ENCODE measurements at places on chromosomes 1 and 21.
A peak's percentile ranks its signal among the peaks of the same experiment; 100 is the strongest.

DNA sequence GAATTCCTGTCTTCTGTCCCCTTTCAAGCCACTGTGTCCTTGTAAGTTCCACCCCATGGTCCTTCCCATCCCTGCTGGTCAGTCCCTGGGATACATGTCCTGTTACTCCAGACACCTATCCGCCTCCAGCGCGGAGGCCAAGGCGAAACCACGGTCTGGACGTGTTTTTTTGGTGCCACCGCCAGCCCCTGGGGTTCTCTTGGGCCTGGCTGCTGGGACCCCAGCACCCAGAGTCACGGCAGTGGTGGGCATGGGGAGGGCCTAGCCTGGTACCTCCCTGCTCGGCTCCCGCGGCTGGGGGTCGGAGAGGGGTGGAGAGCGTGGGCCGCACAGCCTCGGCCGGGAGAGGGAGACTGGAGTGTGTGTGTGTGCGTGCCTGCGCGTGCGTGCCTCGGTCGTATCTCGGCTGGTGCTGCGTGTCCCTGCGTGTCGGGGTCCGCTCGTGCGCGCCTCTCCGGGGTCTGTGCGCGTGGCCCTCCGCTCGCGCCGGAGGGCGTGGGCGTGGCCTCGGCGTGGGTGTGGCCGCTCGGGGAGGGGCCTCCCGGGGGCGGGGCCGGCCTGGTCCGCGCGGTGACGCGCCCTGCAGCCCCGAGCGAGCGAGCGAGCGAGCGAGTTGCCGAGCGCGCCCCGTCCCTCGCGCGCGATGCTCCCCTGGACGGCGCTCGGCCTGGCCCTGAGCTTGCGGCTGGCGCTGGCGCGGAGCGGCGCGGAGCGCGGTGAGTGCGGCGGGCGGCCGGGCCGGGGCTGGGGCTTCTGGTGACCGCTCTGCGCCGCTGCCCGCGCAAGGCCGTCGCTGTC, at the start of gene VWA1:
Gene VWA1 (plus strand): TSS at position 585 of the 798 bp plus-strand sequence. CDS start 59 bp downstream, at position 644.
- DNase-seq, result peak; percentile 56

GRCh38 chr21:42374864-42375499, 8.6 kb upstream of the TFF1 start:
- DNase-seq, result no peak

GRCh38 chr1:79131626-79132025, 125.1 kb upstream of the ADGRL4 start:
- DNase-seq, result no peak

GRCh38 chr1:160374306-160375110, 7.6 kb downstream of the NHLH1 start:
- DNase-seq, result no peak

DNA sequence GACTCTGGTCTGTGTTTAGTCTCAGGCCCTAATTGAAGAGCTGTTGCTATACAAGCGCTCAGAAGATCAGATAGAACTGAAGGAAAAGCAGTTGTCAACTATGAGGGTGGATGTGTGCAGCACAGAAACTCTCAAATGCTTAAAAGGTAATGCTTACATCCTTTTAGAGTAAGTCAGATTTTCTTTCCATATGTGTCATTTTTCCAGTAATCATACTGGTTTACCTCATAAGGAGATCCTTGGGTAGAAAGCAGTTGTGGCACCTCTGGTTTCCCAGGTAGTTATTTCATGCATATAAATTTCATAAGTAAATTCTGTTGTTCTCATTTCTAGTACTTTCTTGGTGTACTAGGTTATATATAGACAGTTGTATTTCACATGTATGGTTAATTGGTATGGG, 43.0 kb upstream of the TARS2 start:
- DNase-seq, result no peak

GRCh38 chr1:185479796-185480195, 162.8 kb upstream of the IVNS1ABP start:
- DNase-seq, result no peak

DNA sequence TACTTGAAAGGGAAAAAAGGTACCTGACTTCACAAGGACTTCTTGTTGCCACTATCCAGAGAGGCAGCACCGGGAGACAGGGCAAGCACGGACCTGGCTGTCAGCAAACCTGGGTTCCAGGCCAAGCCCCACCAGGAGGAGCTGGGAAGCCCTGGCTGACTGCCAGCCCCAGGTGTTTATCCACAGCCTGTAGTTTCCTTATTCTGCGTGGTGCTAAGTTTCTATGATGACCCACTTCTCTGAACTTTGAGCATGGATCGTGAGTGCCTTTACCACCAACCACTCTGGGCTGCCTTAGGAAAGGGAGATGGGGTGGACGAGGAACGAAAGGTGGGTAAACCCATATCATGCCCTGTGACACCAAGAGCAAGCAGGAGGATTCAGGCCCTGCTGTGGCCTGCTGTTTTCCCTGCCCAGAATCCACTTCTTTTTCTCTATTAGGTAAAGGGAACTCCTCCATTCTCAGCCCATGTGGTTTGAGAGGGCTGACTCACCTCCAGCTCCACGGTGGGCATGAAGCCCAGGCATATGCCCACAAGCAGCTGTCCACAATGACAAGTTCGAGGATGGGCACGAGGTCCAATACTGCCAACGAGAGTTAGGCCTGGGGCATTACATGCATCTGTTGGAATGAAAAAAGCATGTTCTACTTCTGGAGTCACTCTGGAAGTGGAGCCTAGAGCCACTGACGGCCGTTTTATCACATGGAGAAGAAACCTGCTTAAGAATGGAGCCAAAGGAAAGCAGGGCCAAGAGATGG, 20.3 kb downstream of the TSPAN2 start:
- DNase-seq, result no peak

DNA sequence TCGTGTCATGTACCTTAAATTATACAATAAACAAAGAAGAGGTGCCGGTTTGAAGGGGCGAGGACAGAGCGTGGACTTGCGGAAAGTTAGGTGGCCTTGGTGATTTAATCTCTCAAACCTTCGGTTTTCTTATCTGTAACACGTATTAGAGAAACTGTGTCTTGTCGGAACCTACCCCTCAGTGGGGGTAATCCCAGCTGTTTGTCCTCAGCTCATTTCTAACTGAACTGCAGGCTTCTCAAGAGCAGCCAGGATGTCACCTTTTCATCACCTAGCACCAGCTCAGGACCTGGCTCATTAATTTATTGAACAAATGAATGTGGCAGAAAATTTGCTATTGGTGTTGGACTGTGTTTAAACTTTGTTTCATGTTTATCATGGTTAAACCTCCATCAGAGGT, 31.2 kb downstream of the ITSN1 start:
- no peak for DNase-seq

GRCh38 chr1:2019571-2020309, 595 bp downstream of the GABRD start:
- no peak for DNase-seq

DNA sequence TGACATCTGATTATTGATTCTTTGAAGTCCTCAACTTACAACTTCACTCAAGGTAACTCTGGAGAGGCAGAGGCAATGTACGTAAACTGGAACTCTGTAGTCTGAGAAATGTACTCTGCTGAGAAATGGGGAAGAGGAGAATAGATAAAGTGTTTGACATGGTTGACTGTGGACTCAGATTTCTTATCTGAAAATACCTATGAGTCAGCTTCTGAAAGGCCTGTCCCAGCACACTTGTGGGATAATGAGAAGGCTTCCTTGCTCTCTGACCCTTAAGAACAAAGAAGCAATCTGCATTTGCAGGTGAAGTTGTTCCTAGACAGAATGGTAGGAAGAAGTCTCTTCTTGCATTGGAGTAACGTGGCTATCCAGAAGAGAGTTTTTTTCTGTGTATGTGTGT, 1573.5 kb downstream of the BRINP3 start:
- DNase-seq, result no peak

- no peak for DNase-seq
Measured at GRCh38 chr1:202968895-202969295, 1.8 kb upstream of the CYB5R1 start.

GRCh38 chr1:2416403-2416802, 4.0 kb upstream of the PEX10 start:
- no peak for DNase-seq

GRCh38 chr1:16418823-16419425, 18.3 kb downstream of the SPATA21 start:
- DNase-seq, result no peak

- DNase-seq, result no peak
Measured at GRCh38 chr1:55146781-55147180, 68.4 kb downstream of the USP24 start.
